ENCODE measurements at places on chromosomes 4 and X.

GRCh38 chrX:120321520-120322281 is 10.4 kb upstream of the TMEM255A start:
- DNase-seq, result no peak

DNA sequence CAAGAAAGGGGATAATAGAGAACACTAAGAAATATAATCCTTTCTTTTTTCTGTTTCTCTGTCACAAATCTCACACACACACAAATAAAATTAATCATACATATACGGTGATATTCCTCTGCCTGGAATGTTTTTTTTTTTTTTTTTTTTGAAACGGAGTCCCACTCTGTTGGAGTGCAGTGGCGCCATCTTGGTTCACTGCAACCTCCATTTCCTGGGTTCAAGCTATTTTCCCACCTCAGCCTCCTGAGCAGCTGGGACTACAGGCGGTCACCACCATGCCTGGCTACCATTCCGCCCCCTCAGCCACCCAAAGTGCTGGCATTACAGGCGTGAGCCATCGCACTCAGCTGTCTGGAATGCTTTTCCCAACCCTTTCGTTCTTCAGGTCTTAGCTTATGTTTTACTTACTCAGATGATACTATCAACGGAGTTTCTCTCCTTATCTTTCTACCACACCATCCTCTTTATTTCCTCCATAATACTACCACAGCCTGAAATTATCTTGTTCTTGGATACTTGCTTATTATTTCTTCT is 69.3 kb downstream of the ANKRD17 start:
- DNase-seq, result no peak

DNA sequence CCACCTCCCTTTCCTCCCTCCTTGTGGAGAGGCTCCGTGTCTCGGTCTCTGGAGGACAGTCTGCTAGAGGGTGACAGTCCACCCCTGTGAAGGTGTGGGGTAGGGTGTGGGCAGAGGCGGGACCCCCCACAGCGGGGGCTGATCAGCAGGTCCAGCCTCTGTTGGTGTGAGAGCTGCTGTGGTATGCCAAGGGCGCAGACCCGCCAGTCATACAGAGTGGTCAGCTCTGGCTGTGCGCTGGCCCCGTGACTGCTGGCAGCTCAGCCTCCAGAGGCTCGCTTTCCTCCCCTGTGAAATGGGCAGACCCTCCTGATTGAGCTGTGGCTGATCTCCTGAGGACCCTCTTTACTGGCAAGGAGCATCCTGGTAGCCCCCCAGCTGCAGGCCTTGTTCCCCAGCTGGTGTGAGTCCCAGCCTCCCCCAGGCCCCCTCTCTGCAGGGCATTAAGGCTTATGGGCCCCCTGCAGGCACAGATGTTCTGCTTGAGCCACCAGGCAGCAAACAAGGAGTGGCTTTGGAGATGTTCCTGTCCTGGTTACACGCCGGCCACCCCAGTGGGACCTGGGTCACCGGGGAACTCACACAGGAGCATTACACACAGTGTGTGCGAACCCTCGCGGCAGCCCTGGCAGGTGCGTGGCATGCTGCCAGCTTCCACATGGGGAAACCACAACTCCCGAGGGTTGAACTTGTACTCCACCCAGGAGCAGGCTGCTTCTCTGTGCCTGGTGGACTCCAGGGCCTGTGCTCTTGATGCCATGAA is 76.8 kb downstream of the PPP2R2C start:
- no peak for DNase-seq

- DNase-seq, result no peak
Observed at GRCh38 chr4:56692576-56692975, 11.5 kb upstream of the HOPX start.

GRCh38 chrX:40952855-40953254 is 132.4 kb upstream of the USP9X start:
- no peak for DNase-seq

GRCh38 chr4:8582016-8582415 is 1.8 kb downstream of the GPR78 start:
- DNase-seq, result no peak

- no peak for DNase-seq
Observed at GRCh38 chrX:101217689-101218088, 1.9 kb upstream of the DRP2 start.

GRCh38 chr4:143396695-143397094 is 60.0 kb downstream of the GAB1 start:
- no peak for DNase-seq

DNA sequence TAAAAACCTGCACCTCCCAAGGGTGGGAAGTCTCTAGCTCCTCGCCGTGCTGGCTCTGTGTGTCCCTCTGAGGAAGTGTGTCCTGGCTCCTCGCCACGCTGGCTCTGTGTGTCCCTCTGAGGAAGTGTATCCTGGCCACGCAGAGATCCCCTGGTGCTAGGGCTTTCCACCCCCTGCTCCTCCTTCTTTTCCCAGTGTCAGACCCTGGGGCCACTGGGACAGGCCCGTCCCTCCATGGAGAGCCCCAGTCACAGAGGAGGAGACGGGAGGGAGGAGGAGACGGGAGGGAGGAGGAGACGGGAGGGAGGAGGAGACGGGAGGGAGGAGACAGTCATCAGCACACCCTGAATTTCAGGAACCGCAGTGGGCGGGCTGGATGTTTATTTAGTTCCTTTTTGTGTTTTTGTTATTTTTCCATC is 53.8 kb upstream of the HGFAC start:
- no peak for DNase-seq

All from SIG-M5 (cell line).